ENCODE measurements at places on chromosomes 5 and 9.

DNA sequence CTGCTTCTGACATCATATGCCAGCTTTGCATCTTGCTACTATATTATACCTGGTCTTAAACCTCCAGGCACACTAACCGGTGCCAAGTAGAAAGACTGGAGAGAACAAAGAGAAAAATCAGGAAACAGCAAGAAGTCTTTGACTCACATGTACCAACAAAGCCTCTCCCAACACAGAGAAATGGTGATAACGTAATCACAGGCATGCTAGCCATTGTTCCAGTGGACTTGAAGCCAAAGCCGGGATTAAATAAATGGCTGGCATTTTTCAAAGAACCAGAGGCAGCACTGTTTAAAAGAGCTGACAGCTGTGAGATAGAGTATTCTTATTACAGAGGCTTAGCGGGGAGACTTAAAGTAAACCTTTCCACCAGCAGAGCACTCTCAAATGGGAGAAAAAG, 148.4 kb upstream of the NFIL3 start:
- DNase-seq: no peak

- DNase-seq: no peak
These were observed 51.6 kb upstream of the TAS2R1 start for GRCh38 chr5:9681706-9682105.

DNA sequence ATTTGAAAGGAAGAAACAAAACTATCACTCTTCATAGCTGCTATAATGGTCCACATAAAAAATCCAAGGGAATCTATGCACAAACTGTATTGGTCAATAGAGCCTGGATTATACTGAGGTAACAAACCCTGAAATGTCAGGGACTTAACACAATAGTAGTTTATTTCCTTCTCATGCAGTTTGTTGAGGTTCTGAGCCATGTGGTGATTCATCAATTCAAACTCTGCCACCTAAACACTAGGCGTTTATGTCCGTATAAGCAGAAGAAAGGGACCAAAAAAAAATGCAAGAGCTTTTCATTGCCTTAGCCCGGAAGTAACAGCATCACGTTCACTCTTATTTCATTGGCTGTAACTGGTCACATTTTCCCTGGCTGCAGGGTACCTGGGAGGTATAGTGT, 464.7 kb downstream of the ZSWIM6 start:
- DNase-seq: no peak

DNA sequence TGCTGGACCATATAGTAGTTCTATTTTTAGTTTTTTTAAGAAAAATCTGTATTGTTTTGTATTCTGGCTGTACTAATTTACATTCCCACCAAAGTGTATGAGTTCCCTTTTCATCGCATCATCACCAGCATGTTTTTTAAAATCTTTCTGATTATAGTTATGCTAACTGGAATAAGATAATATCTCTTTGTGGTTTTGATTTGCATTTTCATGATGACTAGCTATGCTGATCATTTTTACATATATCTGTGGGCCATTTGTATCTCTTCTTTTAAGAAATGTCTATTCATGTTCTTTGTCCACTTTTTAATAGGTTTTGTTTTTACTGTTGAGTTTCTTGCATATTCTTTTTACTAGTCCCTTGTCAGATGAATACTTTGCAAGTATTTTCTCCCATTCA, 238.0 kb downstream of the FBXO4 start:
- DNase-seq: no peak

- no peak for DNase-seq
These were observed 9.5 kb upstream of the SH3TC2 start for GRCh38 chr5:149072376-149072775.

Measured in head of caudate nucleus (tissue), 42 donors.